8988T (cell line): ENCODE measurements at places on chromosomes 16 and 17.

GRCh38 chr17:39174920-39175694 lies 9.1 kb upstream of the ARL5C start:
- DNase-seq = peak; percentile 76

DNA sequence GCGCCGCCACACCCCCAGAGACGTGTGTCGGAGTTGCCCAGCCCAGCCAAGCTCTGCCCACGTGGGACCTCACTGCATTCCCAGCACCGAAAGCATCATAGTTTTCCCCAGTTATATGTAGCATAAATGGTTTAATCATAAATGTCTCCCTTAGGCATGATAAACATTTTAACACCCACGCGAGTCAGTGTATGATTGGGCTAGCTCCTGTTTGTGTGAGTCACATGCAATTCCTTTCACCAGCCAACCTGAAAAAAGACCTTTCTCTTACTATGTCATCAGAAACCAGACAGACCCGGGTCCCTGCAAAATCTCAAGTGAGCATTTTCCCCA lies 9.2 kb downstream of the TAF1C start:
- no peak for DNase-seq

DNA sequence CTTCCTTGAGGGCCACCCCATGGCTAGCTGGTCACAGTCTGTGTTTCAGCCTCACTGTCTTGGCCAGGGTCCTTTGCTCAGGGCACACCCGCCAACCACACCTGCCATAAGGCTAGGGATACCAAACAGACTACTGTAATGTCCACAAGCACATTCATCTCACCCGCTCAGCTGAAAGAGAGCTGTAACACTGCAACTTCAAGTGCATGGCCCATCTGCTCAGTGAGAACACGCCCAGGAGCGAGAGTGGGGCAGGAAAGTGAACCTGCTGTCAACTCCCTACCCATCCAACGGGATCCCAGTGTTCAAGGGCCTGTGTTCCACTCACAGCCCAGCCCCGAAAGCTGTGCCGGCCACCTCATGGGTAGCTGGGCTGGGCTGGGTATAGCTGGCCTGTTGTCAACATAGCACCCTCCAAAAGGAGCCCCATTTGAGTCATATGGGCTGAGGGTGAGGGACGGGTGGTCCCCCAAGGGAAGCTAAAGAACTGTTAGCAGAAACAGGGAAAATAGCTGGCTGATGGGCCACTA lies 55.7 kb downstream of the SCNN1B start:
- no peak for DNase-seq

GRCh38 chr17:40554646-40555295 lies 10.5 kb downstream of the CCR7 start:
- peak; percentile 23 for DNase-seq

DNA sequence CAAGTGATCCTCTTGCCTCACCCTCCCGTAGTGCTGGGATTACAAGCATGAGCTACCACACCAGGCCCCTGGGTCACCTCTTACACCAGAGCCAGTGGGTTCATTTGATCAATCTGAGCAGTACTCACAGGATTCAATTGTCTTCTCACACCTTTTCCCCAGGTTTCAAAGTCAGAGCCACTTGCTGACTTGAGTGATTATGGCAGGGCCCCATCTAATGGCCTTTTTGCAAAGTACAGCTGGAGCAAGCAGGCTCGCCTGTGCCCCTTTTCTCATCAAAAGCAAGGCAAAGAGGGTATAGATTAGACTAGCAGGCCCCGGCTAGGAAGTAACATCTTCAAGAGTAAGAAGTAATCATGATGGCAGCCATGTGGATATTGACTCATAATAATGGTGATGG lies 114.8 kb upstream of the NOL11 start:
- peak; percentile 15 for DNase-seq

- no peak for DNase-seq
Observed at GRCh38 chr17:50183421-50183994, 17.7 kb downstream of the SGCA start.

DNA sequence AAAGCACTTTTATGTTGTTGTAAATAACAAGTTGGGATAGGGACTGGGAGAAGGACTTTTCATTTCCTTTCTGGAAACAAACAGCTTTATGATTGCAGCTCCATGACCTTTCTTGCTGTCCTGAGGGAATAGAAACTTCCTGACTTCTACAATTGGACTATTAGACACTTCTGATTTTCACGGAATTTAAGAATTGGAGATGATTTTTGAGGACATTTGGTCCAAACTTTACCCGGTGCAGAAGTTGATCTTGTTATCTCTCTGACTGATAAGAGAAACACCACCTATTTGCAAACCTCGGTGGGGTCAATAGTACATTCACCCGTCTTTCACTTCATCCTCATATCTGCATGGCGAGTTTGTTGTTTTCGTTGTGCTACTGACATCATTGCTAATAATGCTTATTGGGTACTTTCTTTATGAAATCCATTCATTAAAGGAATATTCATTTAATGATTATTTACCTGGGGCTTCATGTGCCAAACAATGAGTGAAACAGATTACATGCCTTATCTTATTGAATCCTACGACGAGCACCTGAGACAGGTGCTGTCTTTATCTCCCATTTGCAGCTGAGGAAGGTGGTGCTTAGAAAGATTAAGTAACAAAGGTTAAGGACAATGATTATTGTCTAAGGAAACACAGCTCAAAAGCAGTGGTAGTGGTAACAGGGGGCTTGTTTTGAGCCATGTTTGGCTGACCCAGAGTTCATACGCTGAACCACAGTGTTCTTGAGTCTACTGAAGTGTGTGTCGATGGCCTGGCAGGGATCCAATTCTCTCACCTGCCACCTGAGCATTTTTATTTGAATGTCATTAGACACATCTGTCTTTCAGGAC lies 176.9 kb upstream of the FAM20A start:
- DNase-seq = no peak

DNA sequence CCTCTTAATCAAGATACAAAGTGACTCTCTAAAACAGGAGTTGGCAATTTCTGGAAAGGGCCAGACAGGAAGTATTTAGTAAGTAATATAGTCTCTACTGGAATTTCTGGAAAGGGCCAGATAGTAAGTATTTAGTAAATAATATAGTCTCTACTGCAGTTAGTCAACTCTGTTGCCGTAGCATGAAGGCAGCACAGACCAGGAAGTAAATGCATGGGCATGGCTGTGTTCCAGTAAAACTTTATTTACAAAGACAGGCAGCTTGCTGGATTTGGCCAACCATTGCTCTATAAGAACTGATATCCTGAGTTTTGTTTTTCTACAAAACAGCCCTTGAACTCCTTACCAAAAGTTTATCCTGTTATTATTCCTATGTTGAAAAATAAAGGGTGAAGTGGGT lies 16.9 kb downstream of the LDAF1 start:
- no peak for DNase-seq

DNA sequence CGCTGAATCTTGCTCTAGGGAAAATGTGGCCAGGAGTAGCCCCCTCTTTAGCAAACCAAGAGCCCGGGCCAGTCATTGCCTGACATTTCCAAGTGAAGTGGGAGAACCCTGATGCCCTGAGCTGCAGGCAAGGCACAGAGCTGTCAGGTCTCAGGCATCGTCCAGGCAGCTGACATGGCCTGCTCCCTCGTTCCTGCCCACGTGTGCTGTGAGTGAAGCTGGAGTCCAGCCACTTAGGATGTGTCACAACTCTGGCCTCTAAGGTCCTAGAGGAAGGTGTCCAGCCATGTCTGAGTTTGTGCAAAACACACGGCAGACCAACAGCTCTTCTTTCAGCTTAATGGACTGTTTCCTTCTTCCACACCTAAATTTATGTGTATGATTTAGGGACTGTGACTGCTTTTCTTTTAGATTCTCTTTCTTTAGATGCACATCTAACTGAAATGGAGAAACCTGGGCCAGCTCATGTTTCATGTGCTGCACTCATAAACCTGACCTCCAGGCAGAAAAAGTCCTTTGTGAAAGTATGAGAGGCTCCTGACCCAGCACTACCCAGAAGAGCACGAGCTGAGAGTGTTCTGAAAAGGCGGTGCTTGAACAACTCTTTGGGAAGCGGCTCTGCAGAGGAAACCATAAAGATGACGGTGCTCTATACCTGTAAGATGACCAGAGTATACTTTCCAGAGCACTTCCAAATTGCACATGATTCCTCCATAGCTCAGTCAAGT lies 14.8 kb upstream of the LIMD2 start:
- DNase-seq = no peak

DNA sequence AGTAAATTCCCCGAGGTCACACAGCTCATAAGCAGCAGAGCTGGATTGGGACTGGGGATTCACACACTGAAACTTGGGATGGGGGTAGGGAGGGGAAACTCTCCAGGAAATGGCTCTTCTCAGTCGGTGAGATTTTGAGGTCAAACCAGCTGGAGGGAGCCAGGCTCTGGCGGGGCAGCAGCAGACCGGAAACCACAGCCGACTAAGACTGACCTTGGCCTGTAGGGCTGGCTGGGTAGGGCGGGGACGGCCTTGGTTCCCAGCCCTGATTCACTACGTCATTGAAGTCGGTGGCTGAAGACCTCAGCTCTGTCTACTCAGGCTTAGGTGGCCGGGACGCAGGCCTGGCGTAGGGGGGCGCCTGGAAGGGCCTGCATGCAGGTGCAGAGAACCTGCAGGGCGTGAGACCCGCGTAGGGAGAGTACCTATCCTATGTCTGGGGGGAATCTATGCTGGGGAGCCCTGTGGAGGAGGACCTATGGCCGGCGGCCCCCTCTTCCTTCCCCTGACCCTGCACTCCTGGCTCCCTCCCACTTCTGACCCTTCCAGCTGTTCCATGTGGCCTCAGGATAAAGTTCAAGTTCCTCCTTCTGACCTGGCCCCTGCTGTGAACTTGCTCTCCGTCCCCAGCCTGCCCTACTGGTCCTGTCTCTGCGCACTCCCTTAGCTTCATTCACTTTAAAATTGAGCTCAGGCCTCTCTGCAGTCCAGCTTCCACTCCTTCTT lies 11.9 kb upstream of the SLC4A1 start:
- no peak for DNase-seq
